T-helper 2 cell treated with Interferon-gamma antibody and Interleukin-4, amounts not matched to agents 100 ng/mL and 5 ng/mL, for 36 hours (primary cell): ENCODE measurements at places on chromosomes 3 and 15. TPM values are rescaled to one million over a fixed set of nuclear protein-coding genes. Genes with fewer than 3 reads are reported as not detected.

LCTL gene
- not detected in 2 replicates for total RNA-seq

EPHA3 gene
- total RNA-seq, result not detected in 2 replicates

C3orf49 gene
- total RNA-seq, result not detected in 2 replicates

HTR3E gene
- total RNA-seq, result not detected in 2 replicates

HES1 gene
- total RNA-seq, result 2.8 TPM in 2 replicates

HPS3 gene
- total RNA-seq, result 24.0 and 27.0 TPM in 2 replicates

TNFSF10 gene
- total RNA-seq, result 129 and 140 TPM in 2 replicates

AGTR1 gene
- total RNA-seq, result not detected in 2 replicates

TRIM42 gene
- not detected in 2 replicates for total RNA-seq

PTH1R gene
- not detected in 2 replicates for total RNA-seq

PP2D1 gene
- total RNA-seq, result not detected in 2 replicates
